ENCODE measurements at places on chromosomes 1 and 21. TPM values are rescaled to one million over a fixed set of nuclear protein-coding genes. Genes with fewer than 3 reads are reported as not detected.

Gene FMO2
- 3.6 TPM for total RNA-seq

Gene ZFP69B
- total RNA-seq: 3.5 TPM

Gene A3GALT2
- not detected for total RNA-seq

Gene MATN1
- 0.11 TPM for total RNA-seq

Gene SNX7
- total RNA-seq: 66.4 TPM

Gene SGIP1
- 2.2 TPM for total RNA-seq

Gene FNBP1L
- total RNA-seq: 16.4 TPM

Measured in articular chondrocyte of knee joint (primary cell).